ENCODE measurements at places on chromosomes 6 and 20. TPM values are rescaled to one million over a fixed set of nuclear protein-coding genes. Genes with fewer than 3 reads are reported as not detected.

DNA sequence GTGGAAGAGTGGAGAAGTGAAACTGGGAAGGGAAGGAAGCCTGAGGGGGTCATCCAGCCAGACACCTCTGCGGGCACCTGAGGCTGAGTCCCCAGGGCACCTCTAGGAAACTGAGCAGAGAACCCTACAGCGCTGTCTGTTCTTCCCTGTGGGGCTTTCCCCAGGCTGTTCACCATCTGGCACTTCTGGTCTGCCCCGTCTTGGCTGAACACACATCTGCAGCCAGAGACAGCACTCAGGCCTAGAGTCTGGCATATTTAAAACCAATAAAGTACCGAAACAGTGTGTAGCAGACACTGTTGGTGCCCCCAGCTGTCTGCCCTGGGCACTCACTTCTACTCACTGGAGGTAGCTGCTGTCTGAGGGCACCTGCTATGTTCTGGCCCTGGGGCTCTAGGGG lies 9.4 kb upstream of the ARFGEF2 start:
- peaks cover 10% of the 10 kb centered on the region for H3K27me3 ChIP-seq
- H3K27ac ChIP-seq, result no peak overlapping the region
- no peak overlapping the region for H3K4me3 ChIP-seq
- no peaks in the 10 kb centered on the region for H3K36me3 ChIP-seq
- no peak for DNase-seq
- H3K4me1 ChIP-seq, result no peaks in the 10 kb centered on the region

- no peak overlapping the region for H3K27ac ChIP-seq
- H3K36me3 ChIP-seq, result no peaks in the 10 kb centered on the region
- no peaks in the 10 kb centered on the region for H3K27me3 ChIP-seq
- H3K4me1 ChIP-seq, result no peaks in the 10 kb centered on the region
- H3K4me3 ChIP-seq, result no peak overlapping the region
Observed at GRCh38 chr6:83592770-83593394, 80.5 kb downstream of the PRSS35 start.

DNA sequence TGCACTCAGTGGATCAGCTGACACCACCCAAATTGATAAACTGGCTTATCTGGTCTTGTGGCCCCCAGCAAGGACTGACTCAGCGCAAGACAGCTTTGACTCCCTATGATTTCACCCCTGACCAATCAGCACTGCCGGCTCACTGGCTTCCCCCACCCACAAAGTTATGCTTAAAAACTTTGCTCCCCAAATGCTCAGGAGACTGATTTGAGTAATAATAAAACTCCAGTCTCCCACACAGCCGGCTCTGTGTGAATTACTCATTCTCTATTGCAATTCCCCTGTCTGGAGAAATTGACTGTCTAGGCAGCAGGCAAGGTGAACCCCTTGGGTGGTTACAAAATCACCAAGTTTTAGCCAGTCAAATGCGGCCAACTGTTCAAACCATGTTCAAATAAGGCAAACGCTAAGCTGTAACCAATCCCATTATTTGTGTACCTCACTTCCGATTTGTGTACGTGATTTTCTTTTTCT lies 32.5 kb downstream of the SLC22A2 start:
- DNase-seq, result no peak
- no peaks in the 10 kb centered on the region for H3K27me3 ChIP-seq
- H3K36me3 ChIP-seq, result no peaks in the 10 kb centered on the region
- H3K4me3 ChIP-seq, result no peak overlapping the region

GRCh38 chr20:64113796-64114355 lies 6.5 kb upstream of the NPBWR2 start:
- DNase-seq, result no peak
- no peaks in the 10 kb centered on the region for H3K4me1 ChIP-seq
- H3K27me3 ChIP-seq, result no peaks in the 10 kb centered on the region
- no peak overlapping the region for H3K4me3 ChIP-seq

GRCh38 chr6:129609635-129610034 lies 100.3 kb downstream of the ARHGAP18 start:
- no peak overlapping the region for H3K27ac ChIP-seq
- H3K4me1 ChIP-seq, result peaks cover 14% of the 10 kb centered on the region
- no peak overlapping the region for H3K4me3 ChIP-seq
- H3K36me3 ChIP-seq, result peaks cover 20% of the 10 kb centered on the region
- H3K27me3 ChIP-seq, result no peaks in the 10 kb centered on the region
- DNase-seq, result no peak

- H3K4me1 ChIP-seq, result no peaks in the 10 kb centered on the region
- peaks cover 7% of the 10 kb centered on the region for H3K27me3 ChIP-seq
- no peak overlapping the region for H3K27ac ChIP-seq
- no peak overlapping the region for H3K4me3 ChIP-seq
- H3K36me3 ChIP-seq, result no peaks in the 10 kb centered on the region
- DNase-seq, result peak; percentile 10
Observed at GRCh38 chr20:47059536-47059935, 164.9 kb downstream of the EYA2 start.

GRCh38 chr20:45118028-45118427 lies 3.1 kb upstream of the WFDC5 start:
- H3K27me3 ChIP-seq, result peaks cover 33% of the 10 kb centered on the region
- no peaks in the 10 kb centered on the region for H3K36me3 ChIP-seq
- H3K4me3 ChIP-seq, result no peak overlapping the region
- no peaks in the 10 kb centered on the region for H3K4me1 ChIP-seq
- H3K27ac ChIP-seq, result no peak overlapping the region

DNA sequence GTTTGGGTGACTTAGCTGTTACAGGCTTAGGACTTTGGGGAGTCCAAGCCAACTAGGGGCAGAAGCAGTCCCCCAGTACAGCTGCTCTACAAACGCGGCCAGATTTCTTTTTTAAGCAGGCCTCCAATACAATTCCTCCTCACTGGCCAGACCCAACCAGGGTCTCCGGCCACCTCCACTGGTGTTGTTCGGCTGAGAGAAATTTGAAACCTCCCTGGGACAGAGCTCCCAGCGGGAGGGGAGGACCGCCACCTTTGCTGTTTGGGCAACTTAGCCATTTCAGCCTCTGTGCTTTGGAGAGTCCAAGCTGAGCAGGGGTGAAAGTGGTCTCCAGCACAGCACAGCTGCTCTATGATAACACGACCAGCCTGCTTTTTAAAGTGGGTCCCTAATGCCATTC lies 59.4 kb upstream of the KHDRBS2 start:
- no peaks in the 10 kb centered on the region for H3K36me3 ChIP-seq
- H3K27me3 ChIP-seq, result no peaks in the 10 kb centered on the region
- H3K4me1 ChIP-seq, result no peaks in the 10 kb centered on the region
- no peak overlapping the region for H3K4me3 ChIP-seq
- DNase-seq, result no peak
- H3K27ac ChIP-seq, result no peak overlapping the region

DNA sequence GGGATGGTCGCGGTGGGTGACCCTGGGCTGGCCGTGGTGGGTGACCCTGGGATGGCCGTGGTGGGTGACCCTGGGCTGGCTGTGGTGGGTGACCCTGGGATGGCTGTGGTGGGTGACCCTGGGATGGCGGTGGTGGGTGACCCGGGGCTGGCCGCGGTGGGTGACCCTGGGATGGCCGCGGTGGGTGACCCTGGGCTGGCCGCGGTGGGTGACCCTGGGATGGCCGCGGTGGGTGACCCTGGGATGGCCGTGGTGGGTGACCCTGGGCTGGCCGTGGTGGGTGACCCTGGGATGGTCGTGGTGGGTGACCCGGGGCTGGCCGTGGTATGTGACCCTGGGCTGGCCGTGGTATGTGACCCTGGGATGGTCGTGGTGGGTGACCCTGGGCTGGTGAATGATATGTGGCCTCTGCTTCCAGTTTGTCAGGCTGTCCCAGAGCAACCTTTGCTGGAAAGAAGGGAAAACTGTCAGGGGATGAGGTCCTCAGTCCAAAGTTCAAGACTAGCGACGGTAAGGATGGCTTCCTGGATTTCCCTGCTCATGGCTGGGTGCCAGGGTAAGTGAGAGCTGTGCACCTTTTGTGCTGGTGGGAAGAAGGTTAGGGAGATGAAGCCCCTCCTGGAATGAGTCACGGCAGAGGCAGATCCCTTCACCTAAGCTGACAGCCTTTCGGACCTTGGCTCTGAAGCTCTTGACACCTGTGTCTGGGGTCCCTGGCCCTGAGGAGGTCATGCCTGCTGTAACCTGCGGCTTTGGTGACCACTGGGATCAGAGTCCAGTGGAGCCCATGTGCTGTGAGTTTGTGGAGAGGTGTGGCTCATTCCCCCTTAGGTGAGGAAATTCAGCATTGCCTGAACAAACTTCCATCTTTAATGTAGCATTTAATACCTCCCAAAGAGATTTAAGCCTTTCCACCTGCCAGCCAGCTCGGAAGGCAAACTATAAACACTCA lies 19.1 kb upstream of the PCMTD2 start:
- no peak overlapping the region for H3K4me3 ChIP-seq
- H3K36me3 ChIP-seq, result no peaks in the 10 kb centered on the region
- no peaks in the 10 kb centered on the region for H3K4me1 ChIP-seq
- DNase-seq, result no peak

GRCh38 chr20:12837646-12838045 lies 171.1 kb upstream of the SPTLC3 start:
- no peak overlapping the region for H3K27ac ChIP-seq
- no peak overlapping the region for H3K4me3 ChIP-seq
- no peak for DNase-seq
- H3K4me1 ChIP-seq, result no peaks in the 10 kb centered on the region

DNA sequence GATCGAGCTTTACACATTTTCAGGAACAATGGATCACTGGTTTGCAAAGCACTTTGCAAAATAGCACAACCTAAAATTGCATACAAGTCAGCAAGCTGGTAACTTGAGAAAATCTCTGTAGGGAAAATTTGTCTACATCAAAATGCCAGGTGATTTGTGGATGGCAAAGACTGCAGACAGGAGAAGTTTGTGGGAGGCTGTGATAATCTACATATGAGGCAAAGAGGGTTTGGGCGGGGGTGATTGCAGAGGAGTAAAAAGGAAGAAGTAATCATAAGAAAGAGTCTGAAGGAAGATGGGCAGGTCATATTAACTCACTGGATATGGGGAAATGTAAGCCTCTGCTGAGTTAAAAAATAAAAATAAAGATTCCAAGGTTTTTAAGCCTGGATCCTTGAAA lies 166.3 kb upstream of the STXBP5 start:
- peaks cover 15% of the 10 kb centered on the region for H3K4me1 ChIP-seq
- no peak overlapping the region for H3K4me3 ChIP-seq
- no peak overlapping the region for H3K27ac ChIP-seq
- H3K36me3 ChIP-seq, result no peaks in the 10 kb centered on the region
- H3K27me3 ChIP-seq, result no peaks in the 10 kb centered on the region

- DNase-seq, result no peak
- no peaks in the 10 kb centered on the region for H3K36me3 ChIP-seq
- H3K27ac ChIP-seq, result peak overlapping the region; percentile 42
- H3K4me1 ChIP-seq, result peaks cover 14% of the 10 kb centered on the region
- no peak overlapping the region for H3K4me3 ChIP-seq
Observed at GRCh38 chr6:139699911-139700310, 325.5 kb upstream of the CITED2 start.

DNA sequence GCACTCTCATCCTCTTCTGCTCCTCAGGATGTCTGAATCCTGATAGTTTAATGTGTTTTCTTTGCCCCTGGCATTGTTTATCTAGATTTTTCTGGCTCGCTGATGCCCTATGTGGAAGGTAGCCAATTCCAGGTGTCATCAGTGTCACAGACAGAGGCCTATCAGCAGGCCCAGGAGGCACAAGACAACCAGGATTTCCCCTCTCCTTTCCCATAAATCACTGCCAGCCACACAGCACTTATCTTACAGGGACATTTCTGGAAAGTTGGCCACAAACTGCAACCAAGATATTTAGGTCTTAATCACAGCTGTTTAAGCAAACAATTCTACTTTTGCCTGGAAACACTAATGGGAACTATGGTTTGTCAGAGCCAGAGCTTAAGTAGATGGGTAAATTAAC lies 28.1 kb downstream of the ADGRF5 start:
- no peaks in the 10 kb centered on the region for H3K4me1 ChIP-seq
- H3K4me3 ChIP-seq, result no peak overlapping the region
- no peaks in the 10 kb centered on the region for H3K27me3 ChIP-seq
- no peak overlapping the region for H3K27ac ChIP-seq

DNA sequence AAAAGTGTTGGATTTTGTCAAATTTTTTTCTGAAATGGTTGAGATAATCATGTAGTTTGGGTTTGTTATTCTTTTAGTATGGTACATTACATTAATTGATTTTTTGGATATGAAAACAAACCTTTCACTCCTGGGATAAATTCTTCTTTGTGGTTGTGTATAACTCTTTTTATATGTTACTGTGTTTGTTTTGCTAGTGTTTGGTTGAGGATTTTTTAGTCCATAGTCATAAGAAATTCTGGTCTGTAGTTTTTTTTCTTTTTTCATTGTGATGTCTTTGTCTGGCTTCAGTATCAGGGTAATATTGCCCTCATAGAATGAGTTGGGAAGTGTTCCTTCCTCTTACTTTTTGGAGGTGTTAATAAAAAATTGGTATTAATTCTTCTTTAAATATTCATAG lies 122.2 kb upstream of the ATXN1 start:
- H3K27ac ChIP-seq, result no peak overlapping the region
- H3K4me3 ChIP-seq, result no peak overlapping the region
- H3K4me1 ChIP-seq, result no peaks in the 10 kb centered on the region

DNA sequence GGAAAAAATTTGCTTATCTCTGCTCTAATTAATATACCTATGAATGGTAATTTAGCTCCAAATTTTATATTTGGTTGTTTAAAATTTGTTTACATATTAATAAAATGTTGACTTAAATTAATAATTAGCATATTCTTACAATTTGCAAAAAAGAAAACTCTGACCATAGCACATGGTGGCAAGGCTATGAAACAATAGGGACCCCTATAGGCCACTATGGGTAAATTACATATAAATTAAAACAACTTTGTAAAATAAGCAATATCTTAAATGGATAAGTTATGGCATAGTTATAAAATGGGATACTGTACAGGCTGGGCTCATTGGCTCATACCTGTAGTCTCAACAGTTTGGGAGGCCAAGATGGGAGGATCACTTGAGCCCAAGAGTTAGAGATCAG lies 76.0 kb downstream of the MKKS start:
- H3K27ac ChIP-seq, result no peak overlapping the region
- H3K27me3 ChIP-seq, result peaks cover 19% of the 10 kb centered on the region
- H3K4me3 ChIP-seq, result no peak overlapping the region
- H3K4me1 ChIP-seq, result no peaks in the 10 kb centered on the region
- no peaks in the 10 kb centered on the region for H3K36me3 ChIP-seq

- no peaks in the 10 kb centered on the region for H3K36me3 ChIP-seq
- DNase-seq, result no peak
- no peak overlapping the region for H3K4me3 ChIP-seq
- no peaks in the 10 kb centered on the region for H3K27me3 ChIP-seq
- no peaks in the 10 kb centered on the region for H3K4me1 ChIP-seq
Observed at GRCh38 chr6:3715285-3715684, 36.2 kb downstream of the PXDC1 start.

GRCh38 chr20:5156675-5157448 lies 30.1 kb downstream of the CDS2 start:
- H3K36me3 ChIP-seq, result no peaks in the 10 kb centered on the region
- H3K27me3 ChIP-seq, result no peaks in the 10 kb centered on the region
- H3K4me3 ChIP-seq, result no peak overlapping the region
- peak; percentile 29 for DNase-seq

CST5 gene
- total RNA-seq, result not detected

GABRR1 gene
- not detected for total RNA-seq

PRDM13 gene
- total RNA-seq, result not detected

OR2B6 gene
- total RNA-seq, result not detected

ROMO1 gene
- 311 TPM for total RNA-seq

RHAG gene
- total RNA-seq, result not detected

RBBP8NL gene
- total RNA-seq, result not detected

MED20 gene
- total RNA-seq, result 30.6 TPM

SRMS gene
- total RNA-seq, result not detected

PNLDC1 gene
- total RNA-seq, result not detected

CDH26 gene
- not detected for total RNA-seq
